Cardiac muscle cell (in vitro differentiated cells and primary cell): ENCODE measurements at places on chromosomes 4 and X. TPM values are rescaled to one million over a fixed set of nuclear protein-coding genes. Genes with fewer than 3 reads are reported as not detected.

The ADH6 gene
- total RNA-seq: not detected in 2 replicates

The DGAT2L6 gene
- not detected in 2 replicates for total RNA-seq

The CYTL1 gene
- total RNA-seq: 0.57 and 2.0 TPM in 2 replicates

The SLC39A8 gene
- total RNA-seq: 20.4 and 24.5 TPM in 2 replicates

The HELT gene
- not detected in 2 replicates for total RNA-seq

GRCh38 chrX:23344238-23344903 lies 9.7 kb downstream of the PTCHD1 start:
- no peak overlapping the region for H3K4me3 ChIP-seq
- H3K36me3 ChIP-seq: no peaks in the 10 kb centered on the region
- peaks cover 7% of the 10 kb centered on the region for H3K4me1 ChIP-seq
- H3K27me3 ChIP-seq: peaks cover 5% of the 10 kb centered on the region
- no peak overlapping the region for H3K27ac ChIP-seq

- no peak for DNase-seq
- peaks cover 7% of the 10 kb centered on the region for H3K4me1 ChIP-seq
- no peaks in the 10 kb centered on the region for H3K27me3 ChIP-seq
- H3K4me3 ChIP-seq: no peak overlapping the region
- peaks cover 20% of the 10 kb centered on the region for H3K36me3 ChIP-seq
Measured at GRCh38 chr4:15031197-15031596, 28.9 kb downstream of the CPEB2 start.

DNA sequence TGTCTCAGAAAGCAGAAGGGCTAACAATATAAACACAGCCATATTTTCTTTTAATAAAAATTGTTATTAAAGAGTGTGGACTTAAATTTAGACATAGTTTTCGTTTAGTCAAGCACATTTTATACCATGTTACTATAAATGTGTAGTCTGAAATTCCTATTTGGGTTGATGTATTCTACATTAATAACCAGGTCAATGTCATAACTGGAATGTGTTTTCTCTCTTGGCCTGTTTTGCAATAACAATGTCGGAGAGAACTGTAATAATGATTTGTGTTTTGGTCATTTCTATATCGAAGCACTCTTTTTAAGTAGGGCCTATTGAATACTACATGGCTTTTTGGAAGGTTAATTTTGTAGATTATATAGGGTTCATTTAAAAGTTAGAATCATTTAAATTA lies 5.5 kb downstream of the USO1 start:
- H3K27me3 ChIP-seq: no peaks in the 10 kb centered on the region
- DNase-seq: no peak
- H3K36me3 ChIP-seq: no peaks in the 10 kb centered on the region
- peaks cover 19% of the 10 kb centered on the region for H3K4me1 ChIP-seq

DNA sequence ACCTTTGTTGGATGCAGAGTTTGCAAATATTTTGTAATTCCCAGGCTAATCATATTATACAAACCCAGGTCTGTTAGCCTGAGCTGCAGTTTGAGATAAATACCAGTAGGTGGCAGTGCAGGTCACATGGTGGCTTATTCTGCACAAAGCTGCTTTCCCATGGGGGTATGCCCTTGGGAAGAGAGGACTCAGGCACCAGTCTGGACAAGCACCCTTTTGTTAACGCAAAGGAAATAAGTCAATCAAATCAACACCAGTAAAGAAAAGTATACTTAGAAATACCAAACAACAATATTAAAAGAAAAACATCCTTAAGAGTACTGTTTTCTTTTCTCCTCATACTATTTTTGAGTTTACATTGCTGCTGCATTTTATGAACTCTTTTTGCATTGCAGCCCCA lies 389.0 kb upstream of the ZFP42 start:
- no peaks in the 10 kb centered on the region for H3K4me1 ChIP-seq
- H3K36me3 ChIP-seq: no peaks in the 10 kb centered on the region
- no peak overlapping the region for H3K4me3 ChIP-seq
- no peaks in the 10 kb centered on the region for H3K27me3 ChIP-seq

GRCh38 chr4:95428291-95429070 lies 120.3 kb downstream of the UNC5C start:
- H3K4me3 ChIP-seq: no peak overlapping the region
- H3K27me3 ChIP-seq: no peaks in the 10 kb centered on the region
- peak overlapping the region; percentile 91 for H3K27ac ChIP-seq
- DNase-seq: no peak

DNA sequence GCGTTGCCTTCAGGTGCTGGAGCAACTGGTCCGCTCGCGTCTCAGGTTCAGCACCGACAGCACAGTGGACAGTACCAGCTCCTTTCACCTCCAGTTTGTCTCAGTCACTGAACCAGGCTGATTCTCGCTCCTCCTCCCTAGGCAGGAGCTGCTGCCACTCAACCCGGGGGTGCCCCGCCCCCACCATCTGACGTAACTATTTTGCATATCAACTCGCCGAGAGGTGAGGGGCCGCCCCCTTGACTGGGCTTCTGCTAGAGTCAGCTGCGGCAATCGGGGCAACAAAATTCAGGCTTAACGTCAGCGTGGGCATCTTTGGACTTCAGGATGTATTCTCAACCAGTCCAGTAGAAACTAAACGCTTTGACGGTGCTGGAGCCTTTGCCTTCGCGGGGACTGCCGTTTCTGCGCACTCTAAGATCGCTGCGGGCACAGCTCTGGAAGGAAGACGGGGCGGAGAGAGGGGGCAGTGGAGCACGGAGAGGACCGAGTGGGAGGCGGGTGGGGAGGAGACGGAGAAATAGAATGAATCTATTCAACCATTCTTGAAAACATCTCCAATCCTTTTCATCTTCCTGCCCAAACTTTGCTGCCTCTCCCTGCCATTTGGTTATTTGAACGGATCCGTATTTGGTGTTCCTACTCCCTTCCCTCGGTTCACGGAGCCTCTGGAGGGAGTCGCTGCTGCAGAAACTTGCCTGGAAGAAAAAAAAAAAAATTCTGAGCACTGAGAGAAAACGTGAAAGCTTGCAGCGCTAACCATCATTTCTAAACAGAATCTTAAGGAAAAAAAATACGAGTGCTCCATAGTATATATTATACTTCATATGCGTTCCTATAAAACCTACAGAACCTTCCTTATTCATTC lies at the start of gene FSTL5:
Gene FSTL5 (minus strand): TSS at position 109 of the 868 bp plus-strand sequence. CDS start 52,604 bp downstream, outside the sequence.
- DNase-seq: peak; percentile 89
- H3K27me3 ChIP-seq: no peaks in the 10 kb centered on the region
- H3K27ac ChIP-seq: no peak within 1 kb of the TSS
- no peaks in the 10 kb centered on the region for H3K4me1 ChIP-seq
- no peaks in the 10 kb centered on the region for H3K36me3 ChIP-seq

GRCh38 chrX:136321532-136321931 lies 20.8 kb downstream of the ADGRG4 start:
- no peak overlapping the region for H3K27ac ChIP-seq
- no peaks in the 10 kb centered on the region for H3K27me3 ChIP-seq
- H3K4me1 ChIP-seq: no peaks in the 10 kb centered on the region
- H3K4me3 ChIP-seq: no peak overlapping the region
- no peaks in the 10 kb centered on the region for H3K36me3 ChIP-seq

GRCh38 chr4:69689599-69689998 lies 36.6 kb upstream of the UGT2A1 start:
- H3K36me3 ChIP-seq: no peaks in the 10 kb centered on the region
- H3K4me3 ChIP-seq: no peak overlapping the region
- no peaks in the 10 kb centered on the region for H3K27me3 ChIP-seq
- DNase-seq: peak; percentile 45
- H3K4me1 ChIP-seq: no peaks in the 10 kb centered on the region
- no peak overlapping the region for H3K27ac ChIP-seq

DNA sequence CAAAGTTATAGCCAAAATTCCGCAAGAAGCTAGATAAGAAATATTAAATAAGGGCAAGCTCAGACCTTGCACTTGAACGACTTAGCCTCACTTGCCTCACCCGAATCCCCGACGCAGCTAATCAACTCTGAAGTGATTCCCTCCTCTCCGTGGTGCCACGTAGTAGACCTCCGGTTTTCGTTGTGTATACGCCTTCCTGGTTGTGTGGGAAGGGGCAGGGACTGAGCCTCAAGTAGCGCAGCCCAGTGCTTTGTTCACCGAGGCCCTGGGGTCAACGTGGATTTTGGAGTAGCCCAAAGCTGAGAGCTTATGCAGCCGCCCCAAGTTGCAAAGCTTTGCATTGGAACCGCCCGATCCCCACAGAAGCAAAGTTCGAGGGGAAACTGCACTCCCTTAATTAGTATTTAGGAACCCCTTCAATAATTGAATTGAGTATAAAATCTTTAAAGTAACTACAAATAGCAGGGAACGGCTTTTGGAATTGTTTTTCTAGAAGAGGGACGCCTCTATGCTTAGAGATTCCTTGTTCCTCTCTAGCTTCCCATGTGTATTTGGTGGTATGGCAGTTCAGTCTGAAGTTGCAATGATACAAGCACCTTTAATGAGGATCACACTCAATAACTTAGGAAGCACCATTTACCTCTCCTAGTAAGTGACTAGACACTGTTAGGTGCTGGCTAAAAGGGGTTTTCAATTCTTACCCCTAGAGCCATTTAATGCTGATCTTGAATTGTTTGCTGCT lies 55.7 kb downstream of the LINC00632 start:
- H3K4me1 ChIP-seq: no peaks in the 10 kb centered on the region
- no peak overlapping the region for H3K27ac ChIP-seq
- H3K4me3 ChIP-seq: peak overlapping the region; percentile 58
- peak; percentile 26 for DNase-seq
- no peaks in the 10 kb centered on the region for H3K27me3 ChIP-seq

- H3K4me1 ChIP-seq: no peaks in the 10 kb centered on the region
- no peak for DNase-seq
- no peak overlapping the region for H3K4me3 ChIP-seq
- H3K27me3 ChIP-seq: no peaks in the 10 kb centered on the region
- no peak overlapping the region for H3K27ac ChIP-seq
Measured at GRCh38 chr4:76960014-76960413, 10.5 kb downstream of the SEPTIN11 start.

DNA sequence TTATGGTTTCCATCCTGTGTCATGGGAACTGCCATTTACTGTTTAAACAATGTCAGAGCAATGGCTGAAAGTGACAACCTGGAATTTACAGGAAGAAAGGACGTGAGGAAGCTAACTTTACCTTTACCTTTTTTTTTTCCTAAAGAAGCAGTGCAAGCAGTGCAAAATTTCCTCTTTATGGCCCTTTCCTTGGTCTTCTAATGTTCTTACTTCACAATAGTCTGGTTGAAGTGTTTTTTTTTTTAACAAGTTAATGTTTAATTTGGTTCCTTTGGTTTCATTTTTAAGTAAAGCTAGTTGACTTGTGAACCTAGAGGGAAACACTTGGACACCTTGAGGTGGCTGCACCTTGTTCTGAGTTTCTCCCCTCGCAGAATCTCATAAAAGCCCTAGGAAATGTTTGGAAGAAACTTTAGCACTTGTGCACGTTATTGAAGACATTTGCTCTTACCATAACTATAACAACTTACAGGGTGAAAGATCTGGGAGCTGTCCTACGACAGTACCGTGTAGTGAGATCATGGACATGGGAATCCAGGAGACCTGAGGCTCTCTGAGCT lies 1.8 kb downstream of the SGMS2 start:
- no peak overlapping the region for H3K4me3 ChIP-seq
- peaks cover 77% of the 10 kb centered on the region for H3K27me3 ChIP-seq
- H3K36me3 ChIP-seq: no peaks in the 10 kb centered on the region

DNA sequence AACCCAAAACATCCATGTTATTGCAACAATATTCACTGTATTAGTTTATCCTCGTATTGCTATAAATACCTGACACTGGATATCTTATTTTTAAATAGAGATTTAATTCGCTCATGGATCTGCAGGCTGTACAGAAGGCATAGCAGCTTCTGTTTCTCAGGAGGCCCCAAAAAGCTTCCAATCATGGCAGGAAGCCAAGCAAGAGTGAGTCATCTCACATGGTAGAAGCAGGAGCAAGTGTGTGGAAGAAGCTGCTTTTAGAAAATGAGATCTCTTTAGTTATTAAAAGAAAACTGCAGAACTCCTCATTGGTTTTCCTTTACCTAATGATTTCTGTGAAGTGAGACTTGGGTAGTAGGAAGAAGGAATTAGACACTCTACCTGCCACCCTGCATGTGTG lies 16.4 kb downstream of the ZNF732 start:
- DNase-seq: peak; percentile 30
- no peak overlapping the region for H3K4me3 ChIP-seq
- H3K27ac ChIP-seq: no peak overlapping the region

DNA sequence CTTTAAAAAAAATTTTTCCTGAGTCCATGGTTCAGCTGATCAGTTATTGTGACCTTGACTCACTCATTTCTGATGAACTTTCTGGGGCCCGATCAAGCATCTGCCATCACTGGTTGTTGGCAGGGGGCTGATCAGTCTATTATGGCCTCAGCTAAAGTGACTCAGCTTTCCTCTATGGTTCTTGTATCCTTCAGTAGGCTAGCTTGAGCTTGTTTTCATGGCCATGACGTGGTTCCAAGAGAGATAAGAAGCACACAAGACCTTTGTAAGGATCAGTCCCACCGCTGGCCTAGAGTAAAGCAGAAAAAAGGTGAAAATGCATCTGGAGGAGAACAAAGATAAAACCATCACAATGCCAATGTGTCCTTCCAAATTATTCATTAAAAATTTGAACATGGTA lies 29.8 kb upstream of the EPGN start:
- no peaks in the 10 kb centered on the region for H3K36me3 ChIP-seq
- H3K27me3 ChIP-seq: no peaks in the 10 kb centered on the region
- H3K4me3 ChIP-seq: no peak overlapping the region

DNA sequence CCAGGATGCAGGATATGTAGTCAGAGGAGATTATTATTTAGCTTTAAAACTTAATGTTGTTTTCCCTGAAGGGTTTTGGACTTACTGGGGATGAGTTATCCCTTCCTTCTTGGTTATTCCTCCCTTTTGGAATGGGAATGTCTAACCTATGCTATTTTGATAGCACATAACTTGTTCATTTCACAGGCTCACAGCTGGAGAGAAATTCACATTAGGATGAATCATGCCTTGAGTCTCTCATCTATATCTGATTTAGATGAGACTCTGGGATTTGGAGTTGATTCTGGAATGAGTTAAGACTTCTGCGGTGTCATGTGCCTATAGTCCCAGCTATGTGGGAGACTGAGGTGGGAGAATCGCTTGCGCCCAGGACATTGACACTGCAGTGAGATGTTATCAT lies 81.1 kb downstream of the ATP11C start:
- no peak for DNase-seq
- no peaks in the 10 kb centered on the region for H3K4me1 ChIP-seq
- no peak overlapping the region for H3K4me3 ChIP-seq
- no peak overlapping the region for H3K27ac ChIP-seq
- H3K36me3 ChIP-seq: no peaks in the 10 kb centered on the region
- H3K27me3 ChIP-seq: no peaks in the 10 kb centered on the region

- no peaks in the 10 kb centered on the region for H3K4me1 ChIP-seq
- no peaks in the 10 kb centered on the region for H3K36me3 ChIP-seq
- no peak overlapping the region for H3K4me3 ChIP-seq
- peak; percentile 54 for DNase-seq
- H3K27ac ChIP-seq: no peak overlapping the region
- H3K27me3 ChIP-seq: no peaks in the 10 kb centered on the region
Measured at GRCh38 chr4:172983014-172983413, 185.6 kb upstream of the GALNT7 start.

DNA sequence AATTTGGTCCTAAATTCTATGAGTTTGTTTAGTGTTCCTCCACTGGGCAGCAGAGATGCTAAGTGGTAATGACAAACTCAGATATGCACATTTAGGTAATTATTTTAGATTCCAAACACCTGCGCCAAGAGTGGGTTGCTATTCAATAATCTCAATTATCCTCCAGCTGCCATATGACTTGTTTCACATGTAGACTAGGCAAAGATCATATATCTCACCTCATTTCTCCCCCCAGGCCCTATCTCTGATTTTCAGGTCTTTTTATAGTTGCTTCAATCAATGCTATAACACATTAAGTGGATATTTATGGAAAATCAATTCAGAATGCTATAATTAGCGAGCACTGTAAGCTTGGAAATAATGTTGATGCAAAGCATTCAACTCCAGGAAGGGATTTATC lies 217.6 kb downstream of the KCTD8 start:
- no peaks in the 10 kb centered on the region for H3K36me3 ChIP-seq
- no peak overlapping the region for H3K27ac ChIP-seq
- H3K4me3 ChIP-seq: no peak overlapping the region
- no peaks in the 10 kb centered on the region for H3K27me3 ChIP-seq
- no peak for DNase-seq
- no peaks in the 10 kb centered on the region for H3K4me1 ChIP-seq
